Motor neuron (in vitro differentiated cells): ENCODE measurements at places on chromosomes 6 and 20. TPM values are rescaled to one million over a fixed set of nuclear protein-coding genes. Genes with fewer than 3 reads are reported as not detected.
A peak's percentile ranks its signal among the peaks of the same experiment; 100 is the strongest.

DNA sequence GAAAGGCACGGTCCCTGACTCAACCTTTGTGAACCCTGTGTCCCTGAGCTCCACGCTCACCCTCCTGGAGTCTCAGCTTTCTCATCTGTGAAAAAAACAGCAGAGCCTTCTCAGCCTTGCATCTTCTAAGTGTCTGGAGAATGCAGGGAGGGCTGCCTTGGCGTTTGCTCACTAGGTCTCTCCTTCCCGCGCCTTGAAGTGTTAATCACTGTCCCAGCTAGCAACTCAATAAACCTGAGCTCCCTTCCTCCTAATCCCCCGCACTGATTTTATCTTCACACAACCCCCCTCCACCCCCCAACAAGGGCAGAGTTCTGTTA is 34.9 kb upstream of the FOXC1 start:
- no peak for ATAC-seq

The BHLHE23 gene
- 0.22 TPM in 1 of 2 replicates, not detected in the other for total RNA-seq

DNA sequence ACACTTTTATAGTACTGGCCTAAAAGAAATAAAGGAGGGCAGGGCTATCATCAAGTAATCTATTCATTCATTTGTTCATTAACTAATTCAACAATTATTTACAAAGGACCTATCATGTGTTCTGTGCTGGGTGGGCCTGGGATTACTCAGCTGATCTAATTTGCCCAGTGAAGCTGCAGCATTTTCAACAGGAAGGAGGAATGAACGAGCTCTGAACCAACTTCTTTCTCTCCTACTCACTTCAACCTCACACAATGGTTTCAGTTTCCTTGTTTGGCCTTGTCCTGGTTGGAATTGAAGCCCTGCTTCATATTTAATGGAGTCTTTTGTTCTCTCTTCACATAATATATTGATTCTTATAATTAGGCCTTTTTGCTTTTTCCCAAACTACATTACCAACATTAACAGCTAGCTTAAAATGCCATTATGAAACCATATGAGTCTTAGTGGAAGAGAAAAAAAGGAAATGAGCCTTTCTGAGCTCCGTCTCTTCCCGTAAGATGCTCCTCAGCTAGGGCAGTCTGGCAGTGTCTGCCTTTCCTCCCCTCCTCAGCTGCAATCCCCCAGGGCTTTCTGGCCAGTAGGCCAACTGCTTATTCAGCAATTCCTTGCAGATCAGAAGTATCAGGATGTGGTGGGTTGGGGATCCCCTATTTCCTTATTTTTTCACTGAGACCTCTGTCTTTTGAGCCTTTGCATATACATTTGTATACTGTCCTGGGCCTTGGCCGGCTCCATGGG is 79.4 kb upstream of the NRN1 start:
- ATAC-seq, result no peak

DNA sequence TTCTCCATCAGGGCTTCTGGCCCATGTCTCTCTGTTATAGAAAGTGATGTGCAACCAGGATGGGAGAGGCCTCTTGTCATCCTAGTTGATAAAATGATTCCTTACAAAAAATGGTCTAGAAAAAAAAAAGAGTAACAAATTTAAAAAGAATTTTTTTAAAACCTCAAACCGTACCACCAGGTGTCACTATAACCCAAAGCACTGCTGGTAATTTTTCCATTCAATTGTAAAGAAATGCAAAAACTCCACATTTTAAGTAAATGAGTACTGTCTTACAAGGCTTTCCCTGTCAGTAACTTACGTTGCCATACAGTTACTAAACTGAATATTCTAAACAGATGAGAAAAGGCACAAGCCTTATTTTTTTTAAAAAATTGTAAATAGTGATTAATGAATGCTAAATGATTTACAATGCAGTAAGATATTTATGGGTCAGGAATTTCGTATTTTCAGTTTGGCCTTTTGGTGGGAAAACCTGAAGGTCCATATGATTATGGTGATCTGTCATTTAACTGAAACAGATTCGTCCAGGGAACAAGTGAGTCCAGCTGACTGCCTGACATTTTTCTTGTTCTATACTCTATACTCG is 95.4 kb downstream of the OGFRL1 start:
- no peak for ATAC-seq

The MEI4 gene
- 0.05 and 0.06 TPM in 2 replicates for total RNA-seq

GRCh38 chr6:16868968-16869367 is 107.7 kb upstream of the ATXN1 start:
- no peak for ATAC-seq

The ELOVL4 gene
- 19.4 and 22.3 TPM in 2 replicates for total RNA-seq

DNA sequence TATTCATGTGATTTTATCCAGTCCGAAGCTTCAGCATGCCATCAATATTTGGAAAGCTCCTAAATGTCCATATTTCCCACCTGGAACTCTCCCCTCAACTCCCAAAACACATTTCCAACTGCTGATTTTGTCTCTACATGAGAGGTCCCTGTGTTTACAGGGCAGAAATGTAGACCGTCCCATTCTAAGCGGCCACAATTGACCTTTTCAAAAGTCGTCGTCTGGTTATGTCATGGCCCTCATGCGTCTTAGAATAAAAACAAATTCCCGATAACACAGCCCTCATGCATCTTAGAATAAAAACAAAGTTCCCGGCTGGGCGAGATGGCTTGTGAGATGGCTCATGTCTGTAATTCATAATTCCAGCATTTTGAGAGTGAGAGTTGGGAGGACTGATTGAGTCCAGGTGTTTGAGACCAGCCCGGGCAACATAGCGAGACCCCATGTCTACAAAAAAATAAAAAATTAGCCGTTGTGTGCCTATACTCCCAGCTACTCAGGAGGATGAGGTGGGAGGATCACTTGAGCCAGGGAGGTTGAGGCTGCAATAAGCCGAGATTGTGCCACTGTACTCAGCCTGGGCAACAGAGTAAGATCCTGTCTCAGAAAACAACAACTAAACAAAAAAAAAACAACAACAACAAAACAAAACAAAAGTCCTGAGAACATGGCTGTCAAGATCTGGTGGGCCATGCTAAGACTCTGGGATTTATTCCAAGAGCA is 6.4 kb upstream of the ZNF217 start:
- no peak for ATAC-seq

GRCh38 chr20:46699651-46700359 is 9.6 kb upstream of the SLC2A10 start:
- ATAC-seq, result no peak

- no peak for ATAC-seq
Observed at GRCh38 chr20:41170386-41171105, 33.2 kb downstream of the PLCG1 start.

The EPPIN gene
- not detected in 2 replicates for total RNA-seq

DNA sequence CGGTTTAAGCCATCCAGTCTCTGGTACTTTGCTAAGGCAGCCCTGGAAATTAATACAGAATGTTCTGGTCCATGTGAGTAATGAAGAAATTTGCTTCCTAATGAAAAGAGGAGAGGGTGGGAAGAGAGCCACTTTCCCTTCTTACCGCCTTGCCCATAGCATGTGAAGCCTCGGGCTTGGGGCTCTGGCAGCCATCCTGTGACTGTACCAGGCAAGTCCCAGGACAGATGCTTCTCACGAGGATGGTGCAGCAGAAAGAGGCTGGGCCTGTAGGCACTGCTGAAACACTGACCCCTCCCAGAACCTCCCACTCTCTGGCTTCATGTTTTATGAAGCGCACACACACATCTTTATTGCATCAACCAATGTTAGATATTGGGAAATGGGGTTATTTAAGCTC is 74.8 kb downstream of the IYD start:
- no peak for ATAC-seq

- no peak for ATAC-seq
Observed at GRCh38 chr20:21685981-21686380, 19.5 kb upstream of the PAX1 start.

DNA sequence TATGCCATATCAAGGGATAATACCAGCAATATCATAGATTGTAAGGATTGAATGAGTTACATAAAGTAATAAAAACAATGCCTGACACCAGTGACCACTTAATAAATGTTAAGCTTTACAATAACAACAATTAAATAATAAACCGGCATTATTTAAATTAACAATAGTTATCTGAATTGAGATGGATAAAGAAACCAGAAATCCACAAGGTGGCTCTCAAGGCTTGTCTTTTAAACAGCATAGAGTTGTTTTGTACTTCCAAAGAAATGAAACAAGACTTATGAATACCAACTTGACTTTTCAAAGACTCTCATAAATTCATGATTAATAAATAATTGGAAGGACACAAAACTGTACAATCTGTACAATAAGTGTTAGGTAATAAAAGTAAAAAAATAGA is 203.1 kb downstream of the ASCC3 start:
- ATAC-seq, result no peak

The NNAT gene
- 2.5 and 4.2 TPM in 2 replicates for total RNA-seq

DNA sequence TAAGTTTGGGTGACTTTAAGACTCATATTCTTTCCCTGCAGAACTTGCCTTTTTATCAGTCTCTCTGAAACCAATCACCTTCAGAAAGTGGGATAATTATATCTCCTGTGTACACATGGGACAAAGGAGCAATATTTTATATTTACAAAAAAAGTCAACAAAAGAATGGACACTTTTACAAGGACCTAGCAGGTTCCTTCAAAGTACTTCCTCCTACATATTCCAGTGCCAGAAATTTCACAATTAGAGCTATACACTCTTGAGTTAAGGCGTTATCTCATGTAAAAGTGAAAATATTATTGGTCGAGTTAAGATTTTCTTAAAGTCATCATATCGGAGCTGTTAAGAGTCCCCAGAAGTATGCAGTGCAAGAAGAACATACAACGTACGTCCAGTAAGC is 98.9 kb upstream of the MAFB start:
- ATAC-seq, result no peak

GRCh38 chr6:78688668-78689067 is 178.7 kb upstream of the IRAK1BP1 start:
- no peak for ATAC-seq

DNA sequence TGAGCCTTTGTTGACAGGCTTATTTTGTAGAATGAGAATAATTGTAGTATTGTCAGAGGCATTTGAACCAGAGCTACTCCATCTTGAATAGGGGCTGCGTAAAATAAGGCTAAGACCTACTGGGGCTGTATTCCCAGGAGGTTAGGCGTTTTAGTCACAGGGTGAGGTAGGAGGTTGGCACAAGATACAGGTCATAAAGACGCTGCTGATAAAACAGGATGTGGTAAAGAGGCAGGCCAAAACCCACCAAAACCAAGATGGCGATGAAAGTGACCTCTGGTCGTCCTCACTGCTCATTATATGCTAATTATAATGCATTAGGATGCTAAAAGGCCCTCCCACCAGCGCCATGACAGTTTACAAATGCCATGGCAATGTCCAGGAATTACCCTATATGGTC is 82.7 kb downstream of the PFDN4 start:
- no peak for ATAC-seq

GRCh38 chr6:162726947-162727321 is 632 bp downstream of the PRKN start:
- no peak for ATAC-seq

DNA sequence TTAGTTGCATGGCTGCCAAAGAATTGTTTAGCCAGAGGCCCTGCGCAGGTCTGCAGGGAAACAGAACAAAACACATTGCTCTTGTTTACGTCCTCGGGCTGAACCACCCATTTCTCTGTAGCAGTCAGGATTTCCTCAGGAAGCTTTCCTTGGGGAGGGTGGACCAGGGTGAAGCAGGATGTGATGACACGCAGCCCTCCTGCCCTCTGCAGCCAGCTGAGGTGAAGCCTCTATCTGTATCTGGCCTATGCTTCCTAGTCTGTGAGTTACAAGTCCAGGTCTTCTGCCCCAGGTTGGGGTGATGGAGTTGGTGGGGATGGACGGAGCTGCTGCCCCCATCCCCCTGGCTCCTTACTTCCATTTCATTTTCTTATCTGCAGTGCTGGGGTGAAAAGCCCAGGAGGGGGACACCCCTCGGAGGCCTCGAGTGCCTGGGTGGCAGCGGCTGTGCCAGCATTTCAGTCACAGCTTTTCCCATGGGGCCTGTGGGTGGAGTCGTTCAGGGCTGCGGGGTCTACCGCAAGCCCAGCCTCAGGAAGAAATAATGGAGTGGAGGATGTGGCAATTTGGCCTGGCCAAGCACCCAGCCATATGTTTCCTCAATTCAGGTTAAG is 24.9 kb downstream of the SASH1 start:
- peak; percentile 86 for ATAC-seq

DNA sequence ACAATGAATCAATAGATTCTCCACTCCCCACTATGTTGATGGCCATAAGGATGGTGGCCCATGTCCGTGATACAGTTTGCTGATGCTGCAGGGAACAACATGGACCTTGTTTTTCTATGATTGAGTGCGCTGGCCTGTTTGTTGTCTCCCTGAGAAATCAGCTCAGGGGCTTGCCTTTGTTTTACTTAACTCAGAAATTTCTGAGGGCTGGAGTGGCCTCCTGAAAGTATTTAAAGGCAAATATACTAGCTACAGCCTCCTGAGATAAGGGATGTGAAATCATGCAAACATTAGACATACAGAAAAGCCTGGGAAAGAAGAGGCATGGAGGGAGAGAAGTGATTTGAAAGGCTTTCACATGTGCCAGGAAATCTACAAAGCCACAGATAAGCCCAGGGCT is 170.3 kb upstream of the FLRT3 start:
- no peak for ATAC-seq

DNA sequence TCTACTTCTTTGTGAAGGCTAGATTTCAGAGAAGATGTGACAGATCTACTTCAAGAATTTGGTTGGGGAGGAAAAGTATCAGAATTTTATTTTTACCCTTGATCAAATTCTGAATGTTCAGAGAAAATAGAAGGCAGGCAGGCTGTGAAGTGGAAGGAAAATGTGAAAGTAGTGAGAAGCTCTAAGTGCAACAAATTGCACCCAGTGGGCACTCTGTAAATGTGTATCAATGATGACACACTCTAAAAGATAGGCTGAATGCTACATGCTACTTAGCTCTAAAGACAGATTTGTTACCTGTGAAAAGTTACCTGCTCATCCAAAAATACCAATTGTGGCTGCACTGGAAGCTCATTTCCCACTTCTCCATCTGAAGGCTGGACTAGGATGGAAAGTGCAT is 438.6 kb downstream of the PKHD1 start:
- ATAC-seq, result no peak

DNA sequence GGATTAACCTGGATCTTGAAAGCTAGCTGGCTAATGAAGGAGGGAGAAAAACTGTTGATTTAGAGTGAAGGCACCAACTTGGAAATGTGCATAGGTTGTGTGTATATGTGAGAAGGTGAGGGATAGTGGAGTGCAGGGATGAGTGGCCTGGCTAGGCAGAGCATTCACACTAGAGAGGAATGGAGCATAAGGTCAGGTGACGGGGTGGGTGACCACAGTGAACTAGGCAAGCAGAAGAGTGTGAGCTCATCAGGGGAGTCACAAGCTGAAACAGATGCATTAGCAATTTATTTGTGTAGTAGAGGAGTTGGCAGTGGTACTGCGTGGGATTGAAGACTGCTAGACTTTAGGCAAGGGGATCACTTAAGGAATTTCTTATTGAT is 10.5 kb downstream of the ANKRD66 start:
- peak; percentile 65 for ATAC-seq
